Fibroblast of the conjunctiva (primary cell): ENCODE measurements at places on chromosomes 2 and 18.

GRCh38 chr2:204441316-204441715 is 104.0 kb upstream of the PARD3B start:
- no peak for DNase-seq

DNA sequence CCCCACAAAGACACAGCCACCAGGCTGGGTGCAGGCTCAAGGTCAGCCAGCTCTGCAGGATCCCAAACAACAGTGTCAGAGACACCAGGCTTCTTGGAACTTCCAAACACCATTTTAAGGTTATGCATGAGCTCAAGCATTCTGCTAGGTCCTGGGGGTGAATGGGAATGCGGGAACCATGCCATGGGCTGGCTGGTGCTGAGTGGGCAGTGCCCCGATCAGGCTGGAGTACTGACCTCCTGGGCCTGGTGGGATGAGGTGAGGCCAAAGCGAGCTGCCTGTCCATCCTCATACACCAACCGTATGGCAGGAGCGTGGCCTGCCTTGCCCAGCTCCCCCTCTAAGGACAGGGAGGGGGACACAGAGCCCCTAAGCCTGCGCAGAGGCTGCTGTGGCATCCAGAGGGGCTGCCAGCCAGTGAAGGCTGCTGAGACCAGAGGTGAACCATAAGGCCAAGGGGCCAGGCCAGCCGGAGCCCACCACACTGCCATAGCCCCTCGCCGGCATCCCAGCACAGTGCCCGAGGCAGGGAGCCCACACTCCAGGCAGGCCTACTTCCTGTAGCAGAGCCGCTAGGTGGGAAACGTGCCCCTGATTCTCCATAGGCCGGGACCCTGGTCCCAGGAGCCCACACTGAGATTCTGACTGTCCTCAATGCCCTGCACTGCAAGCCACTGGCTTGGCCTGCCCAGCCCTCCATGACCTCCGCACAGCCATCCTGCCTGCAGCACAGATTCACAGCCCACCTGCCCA is 135.0 kb downstream of the HDAC4 start:
- DNase-seq = no peak

DNA sequence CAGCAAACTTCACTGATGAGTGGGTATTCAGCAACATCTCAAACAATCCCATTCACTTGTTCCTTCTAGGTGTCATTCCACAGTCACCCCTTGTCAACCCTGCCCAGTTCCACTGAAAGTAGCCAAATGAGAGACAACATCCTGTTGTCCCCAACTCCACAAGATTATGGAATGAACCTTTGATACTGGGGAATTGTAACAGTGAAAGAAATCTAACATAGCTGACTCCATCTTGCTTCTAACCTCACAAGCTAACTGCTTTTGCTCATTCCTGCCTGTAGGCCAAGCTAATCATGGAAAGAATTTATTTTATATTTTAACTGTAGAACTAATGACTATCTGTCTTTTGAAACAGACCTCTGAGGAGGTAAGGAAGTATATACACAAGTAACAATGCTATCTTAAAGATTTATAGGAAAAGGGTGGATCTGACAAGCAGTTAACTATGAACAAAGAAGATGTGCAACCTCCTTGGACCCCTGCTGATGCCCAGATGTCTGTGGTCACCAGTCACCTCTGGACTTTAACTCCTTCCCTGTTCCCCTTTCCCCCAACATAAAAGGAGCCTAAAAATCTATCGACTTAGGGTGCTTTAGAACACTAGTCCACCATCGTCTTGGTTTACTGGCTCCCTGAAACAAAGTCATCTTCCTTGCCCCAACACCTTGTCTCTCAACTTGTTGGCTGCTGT is 6.9 kb upstream of the ANXA4 start:
- no peak for DNase-seq

GRCh38 chr2:130850788-130851623 is 14.3 kb downstream of the ARHGEF4 start:
- no peak for DNase-seq

DNA sequence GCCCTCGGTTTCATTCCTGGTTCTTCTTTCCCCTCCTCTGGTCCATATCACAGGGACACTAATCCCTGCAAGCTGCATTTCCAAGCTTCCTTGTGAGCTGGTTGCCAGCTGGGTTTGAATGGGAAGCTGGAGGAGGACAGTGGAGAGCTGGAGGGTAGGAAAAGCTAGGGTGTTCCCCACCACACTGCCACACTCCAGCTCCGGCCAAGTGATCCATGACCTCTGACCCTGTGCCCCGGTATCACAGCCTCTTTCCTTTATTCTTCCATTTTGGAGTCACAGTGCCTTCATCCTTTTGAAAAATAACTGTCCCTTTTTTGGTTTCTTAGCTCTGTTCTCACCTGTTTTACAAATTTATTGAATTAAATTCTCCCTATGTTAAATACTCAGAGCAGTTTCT is 13.1 kb upstream of the NR4A2 start:
- DNase-seq = no peak

- no peak for DNase-seq
Observed at GRCh38 chr2:167697194-167697593, 550.2 kb downstream of the STK39 start.

DNA sequence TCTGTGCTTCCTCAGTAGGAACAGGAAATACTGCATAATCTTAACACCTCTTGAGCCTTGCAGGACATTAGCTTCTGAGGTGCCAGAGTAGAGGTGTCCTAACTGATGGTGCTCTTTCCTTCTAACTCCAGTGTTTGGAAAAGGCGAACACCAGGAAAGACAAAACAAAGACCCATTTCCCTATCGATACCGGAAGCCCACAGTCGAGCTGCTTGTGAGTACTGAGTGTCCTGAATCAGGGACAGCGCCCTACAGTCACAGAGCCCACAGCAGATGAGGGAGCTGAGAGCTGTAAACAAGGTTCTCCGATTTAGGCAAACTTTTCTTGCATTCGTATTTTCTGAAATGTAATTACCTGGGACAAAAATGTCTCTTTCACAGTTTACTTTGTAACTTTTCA is 50.7 kb downstream of the SLC14A2 start:
- no peak for DNase-seq

DNA sequence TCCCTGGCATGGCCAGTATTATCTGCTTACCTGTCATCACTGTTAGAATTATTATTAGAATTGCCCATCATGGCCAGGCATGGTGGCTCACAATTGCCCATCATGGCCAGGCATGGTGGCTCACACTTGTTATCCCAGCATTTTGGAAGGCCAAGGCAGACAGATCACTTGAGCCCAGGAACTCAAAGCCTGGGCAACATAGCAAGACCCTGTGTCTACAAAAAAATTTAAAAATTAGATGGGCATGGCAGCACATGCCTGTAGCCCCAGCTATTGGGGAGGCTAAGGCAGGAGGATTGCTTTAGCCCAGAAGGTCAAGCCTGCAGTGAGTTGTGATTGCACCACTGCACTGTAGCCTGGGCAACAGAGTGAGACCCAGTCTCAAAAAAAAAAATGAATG is 27.4 kb upstream of the ID2 start:
- DNase-seq = no peak

- DNase-seq = no peak
Observed at GRCh38 chr2:50727636-50728339, 304.1 kb downstream of the NRXN1 start.

DNA sequence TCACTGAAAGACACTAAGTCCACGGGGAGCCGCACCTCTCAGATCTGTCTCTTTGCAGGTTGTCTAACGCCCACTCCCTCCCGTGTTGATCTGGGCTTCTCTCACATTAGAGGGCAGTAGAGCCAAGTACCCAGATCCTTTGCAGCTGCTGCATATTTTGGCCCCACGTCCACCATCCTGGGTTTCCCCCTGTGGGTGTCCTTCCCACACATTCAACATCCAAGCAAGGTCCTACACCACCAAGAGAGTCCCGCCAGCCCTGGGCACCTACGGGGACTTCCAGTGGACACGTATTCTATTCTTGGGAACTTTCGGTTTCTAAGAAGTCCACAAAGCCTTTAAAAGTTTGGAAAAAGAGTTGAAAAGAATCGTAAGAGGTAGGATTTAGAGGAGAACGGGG is 116.6 kb downstream of the ATL2 start:
- no peak for DNase-seq

DNA sequence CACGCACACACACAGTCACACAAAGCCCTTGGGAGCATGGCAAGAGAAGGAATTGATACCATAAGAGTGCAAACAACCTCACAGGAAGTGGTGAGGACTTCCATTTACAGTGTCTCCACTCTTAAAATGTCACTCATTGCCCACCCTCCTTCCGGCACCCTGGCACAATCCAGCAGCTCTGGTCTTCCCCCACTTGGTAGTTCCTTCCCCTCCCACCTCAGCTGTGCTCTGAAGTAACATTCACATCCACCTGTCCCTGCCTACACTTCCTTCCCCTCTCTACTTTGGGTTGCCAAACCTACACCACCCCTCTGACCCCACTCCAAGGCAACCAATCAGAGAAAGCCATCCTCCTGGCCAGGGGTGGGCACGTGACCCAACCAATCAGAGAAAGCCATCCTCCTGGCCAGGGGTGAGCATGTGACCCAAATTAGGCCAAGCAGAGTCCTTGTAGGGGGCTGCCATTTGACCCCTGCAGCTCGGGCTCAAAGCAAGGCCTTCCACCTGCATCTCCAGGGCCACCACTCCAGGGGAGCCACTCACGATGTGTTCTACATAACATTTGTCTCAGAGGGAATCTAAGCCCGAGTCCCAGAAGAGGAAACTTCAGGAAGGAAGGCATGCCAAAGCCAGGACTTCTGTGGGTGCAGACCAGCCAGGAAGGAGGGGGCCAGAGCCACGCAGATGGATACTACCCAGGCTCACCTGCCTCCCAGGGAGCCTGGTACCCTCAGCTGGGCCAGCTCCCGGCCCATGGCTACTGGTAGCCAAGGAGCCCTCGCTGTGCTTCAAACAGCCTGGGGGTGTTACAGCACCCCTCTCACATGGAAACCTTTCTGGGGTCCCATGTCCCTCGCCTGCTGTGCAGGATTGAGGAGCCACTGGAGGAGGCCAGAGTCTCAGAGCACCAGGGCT is 21.2 kb downstream of the CYP26B1 start:
- DNase-seq = no peak

DNA sequence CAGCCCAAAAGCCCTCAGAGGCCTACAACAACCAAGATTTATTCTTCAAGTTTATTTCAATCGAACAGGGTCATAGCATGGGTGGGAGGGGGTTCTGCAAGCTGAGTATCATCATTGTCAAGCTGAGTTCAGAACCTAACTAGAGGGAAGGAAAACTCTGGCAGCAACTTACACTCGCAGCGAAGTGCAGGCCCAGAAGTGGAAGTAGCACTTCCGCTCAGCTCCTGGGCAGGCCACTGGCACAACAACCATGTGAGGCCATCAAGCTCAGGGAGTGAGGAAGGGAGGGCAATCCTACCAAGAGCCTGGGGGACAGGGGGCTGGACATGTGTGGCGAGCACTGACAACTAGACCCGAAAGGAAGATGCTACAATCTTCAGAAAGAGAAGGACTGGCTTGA is 4.8 kb downstream of the UXS1 start:
- DNase-seq = no peak

- peak; percentile 51 for DNase-seq
Observed at GRCh38 chr18:55927831-55928230, 339.8 kb upstream of the TCF4 start.

DNA sequence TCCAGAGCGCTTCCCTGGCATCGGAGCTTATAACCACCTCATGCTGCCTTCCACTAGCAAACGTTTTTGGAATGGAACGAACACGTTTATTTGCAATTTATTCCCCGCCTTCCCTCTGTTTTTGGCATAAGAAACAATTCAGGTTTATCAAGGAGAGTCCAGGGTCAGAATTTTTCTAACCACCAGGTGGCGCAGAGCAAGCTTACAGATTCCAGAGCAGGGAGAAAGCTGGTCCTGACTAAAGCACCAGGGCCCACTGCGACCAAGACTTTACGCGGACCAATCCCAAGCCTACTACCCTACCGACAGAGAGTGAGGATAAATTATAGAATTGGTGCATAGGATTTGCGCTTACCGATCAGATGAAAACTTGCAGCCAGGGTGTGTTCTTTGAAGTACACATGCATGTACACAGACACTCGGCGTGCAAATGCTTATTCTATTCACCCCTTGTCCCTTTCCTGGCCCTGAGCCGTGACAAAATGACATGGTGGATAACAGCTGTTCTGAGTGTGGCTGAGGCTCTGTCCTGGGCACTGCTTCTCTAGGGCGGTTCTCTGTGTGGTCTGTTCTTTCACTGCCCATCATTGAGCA is 34.7 kb downstream of the NAPG start:
- peak; percentile 51 for DNase-seq

- no peak for DNase-seq
Observed at GRCh38 chr2:59684116-59684770, 869.2 kb downstream of the BCL11A start.

DNA sequence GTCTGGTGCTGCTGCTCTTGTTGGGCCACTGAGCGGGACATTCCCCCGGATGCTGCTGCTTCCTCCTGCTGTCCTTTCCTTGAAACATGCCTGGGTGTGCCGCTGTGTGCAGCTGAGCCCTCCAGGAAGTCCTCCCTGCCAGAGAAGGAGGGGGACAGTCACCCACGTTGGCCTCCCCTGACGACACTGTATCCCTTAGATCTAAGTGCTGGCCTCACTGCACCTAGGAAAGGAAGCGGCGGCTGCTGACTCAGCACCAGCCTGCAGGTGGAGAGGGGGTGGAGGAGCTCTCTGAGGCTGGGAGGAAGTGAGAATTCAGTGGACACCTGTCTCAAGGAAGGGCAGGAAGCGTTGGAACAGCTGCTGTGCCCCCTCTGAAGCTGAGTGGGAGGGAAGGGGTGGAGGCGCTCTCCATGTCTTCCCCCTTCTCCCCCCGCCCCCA is 239.8 kb downstream of the HAUS1 start:
- no peak for DNase-seq

GRCh38 chr2:42123426-42123825 is 45.7 kb upstream of the EML4 start:
- no peak for DNase-seq

GRCh38 chr2:136250131-136250530 is 132.2 kb upstream of the CXCR4 start:
- DNase-seq = no peak

DNA sequence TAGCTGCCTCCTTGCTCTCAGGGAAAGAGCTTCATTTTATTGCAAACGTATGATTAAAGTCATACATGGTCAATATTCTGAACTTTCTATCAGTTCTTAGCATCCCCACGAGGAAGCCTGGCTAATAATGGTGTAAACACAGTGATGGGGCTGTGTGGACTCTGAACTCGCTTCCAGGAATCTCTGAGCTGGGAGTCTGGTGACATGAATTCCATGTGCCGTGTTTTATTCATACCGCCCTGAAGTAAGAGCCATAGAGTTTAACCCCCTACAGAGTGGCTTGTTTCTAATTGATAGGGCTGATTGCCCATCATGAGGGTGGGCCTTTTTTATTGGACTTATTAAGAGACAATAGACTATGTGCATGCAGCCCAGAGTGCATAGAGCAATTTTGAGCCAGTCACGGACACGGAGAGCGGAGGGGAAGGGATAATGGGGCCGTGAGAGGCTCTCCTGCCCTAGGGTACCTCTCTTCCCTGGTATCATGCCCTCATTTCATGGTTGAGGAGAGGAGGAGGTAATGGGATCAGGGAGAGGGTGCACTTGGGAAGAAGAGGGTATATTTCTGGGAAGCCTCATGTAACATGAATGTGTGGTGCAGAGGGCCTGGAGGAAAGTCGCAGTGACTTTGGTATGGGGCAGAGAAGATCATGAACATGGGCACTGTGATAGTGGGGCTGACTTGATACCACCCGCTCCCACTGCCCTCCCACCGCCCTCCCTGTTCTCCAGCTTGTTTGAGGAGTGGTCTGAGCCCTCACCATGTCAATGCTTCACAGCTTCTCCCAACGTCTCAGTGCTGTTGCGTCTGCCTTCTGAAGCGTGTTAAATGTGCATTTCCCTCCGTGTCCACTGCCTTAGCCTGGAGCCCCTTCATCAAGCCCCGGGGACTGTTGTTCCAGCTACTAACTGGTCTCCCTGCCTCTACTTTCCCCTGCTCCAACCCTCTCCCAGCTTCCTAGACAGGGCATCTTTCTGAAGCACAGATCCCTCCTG is 73.2 kb downstream of the IL1R2 start:
- no peak for DNase-seq
